Stimulated activated CD4-positive, alpha-beta T cell treated with anti-CD3 and anti-CD28 coated beads, Interleukin-12 subunit alpha, Interleukin-12 subunit beta, amount 100 ng/mL, for 4 hours (primary cell): ENCODE measurements at places on chromosomes 6 and 20.

GRCh38 chr20:45361793-45362192 lies 1.2 kb upstream of the SYS1 start:
- no peak for DNase-seq

- DNase-seq = no peak
Measured at GRCh38 chr6:71157345-71157744, 131.3 kb upstream of the OGFRL1 start.

GRCh38 chr6:149065658-149066556 lies 251.6 kb upstream of the TAB2 start:
- no peak for DNase-seq

DNA sequence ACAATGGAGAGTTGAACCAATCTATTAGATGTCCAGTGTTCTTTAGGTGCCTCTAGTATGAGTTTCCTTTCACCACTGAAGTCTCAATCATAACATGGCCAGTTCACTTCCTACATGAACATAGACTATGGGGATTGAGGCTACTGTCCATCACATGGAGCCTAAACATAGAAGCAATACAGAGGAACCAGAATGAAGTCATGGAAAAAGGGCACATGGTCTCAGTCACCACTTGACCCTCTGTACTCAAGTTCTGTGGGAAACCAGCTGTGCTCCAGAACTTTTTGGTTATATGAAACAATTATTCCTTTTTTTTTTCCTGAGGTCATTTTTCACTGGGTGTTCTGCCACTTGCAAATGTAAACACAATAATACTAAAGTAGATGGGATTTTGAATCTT lies 762.5 kb downstream of the CBLN4 start:
- DNase-seq = no peak

GRCh38 chr6:91097364-91097763 lies 510.5 kb upstream of the MAP3K7 start:
- no peak for DNase-seq

DNA sequence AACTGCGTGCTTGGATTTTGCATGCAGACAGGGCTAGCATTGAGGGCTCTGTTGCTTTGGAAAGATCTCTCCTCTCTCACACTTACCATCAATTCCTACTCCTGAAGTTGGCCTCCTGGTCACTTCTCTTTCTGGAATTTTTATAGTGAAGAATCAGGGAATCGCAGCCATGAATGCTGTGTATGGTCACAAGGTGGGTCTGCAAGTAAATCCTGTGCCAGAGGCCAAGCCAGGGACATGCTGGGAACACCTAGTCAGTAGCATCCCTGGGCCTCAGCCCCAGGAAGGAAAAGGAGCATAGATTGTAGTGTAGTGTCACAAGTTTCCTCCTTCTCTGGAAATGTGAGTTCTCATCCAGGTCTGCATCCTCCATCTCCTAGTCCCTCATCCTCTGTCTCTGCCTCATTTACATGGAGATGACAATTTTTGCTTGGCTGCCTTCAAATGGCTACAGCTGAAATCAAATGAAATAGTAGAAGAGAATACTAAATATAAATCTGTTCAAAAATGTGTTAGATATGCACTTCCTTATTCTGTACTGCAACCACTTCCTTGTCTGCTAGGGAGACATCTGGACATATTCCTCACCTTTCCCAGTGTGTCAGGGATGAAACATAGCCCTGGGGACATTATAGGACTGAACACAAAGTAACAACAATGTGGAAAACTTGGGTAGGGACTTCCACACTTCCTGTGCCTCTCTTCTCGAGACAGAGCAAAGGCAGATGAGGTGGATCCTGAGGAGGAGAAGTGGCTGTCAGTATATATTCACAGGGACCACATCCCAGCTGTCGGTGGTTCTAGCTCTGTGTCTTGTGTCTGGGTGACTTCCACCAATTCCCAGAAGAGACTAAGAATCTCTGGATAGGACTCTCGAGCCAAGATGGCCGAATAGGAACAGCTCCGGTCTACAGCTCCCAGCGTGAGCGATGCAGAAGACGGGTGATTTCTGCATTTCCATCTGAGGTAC lies 17.0 kb downstream of the CST9 start:
- no peak for DNase-seq
